Endothelial cell (in vitro differentiated cells): ENCODE measurements at places on chromosomes 1 and 21.

DNA sequence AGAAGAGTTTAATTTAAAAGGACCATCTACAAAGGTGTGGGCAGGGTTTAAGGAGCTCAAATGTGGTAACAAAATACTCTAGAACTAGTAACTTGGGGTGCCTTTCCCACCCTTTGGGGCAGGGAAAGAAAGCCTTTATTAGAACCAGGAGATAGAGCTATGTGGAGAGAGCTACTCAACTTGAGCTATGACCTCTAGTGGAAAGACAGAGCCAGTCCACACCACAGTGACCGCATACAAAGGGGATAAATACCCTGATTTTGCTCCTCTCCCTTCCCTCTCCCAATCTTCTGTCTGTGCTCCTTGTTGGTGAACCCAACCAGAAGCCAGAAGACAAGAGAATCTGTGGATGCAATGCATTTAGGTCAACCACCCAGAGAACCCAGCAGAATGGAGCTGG lies 54.4 kb upstream of the JAK1 start:
- no peak for DNase-seq

GRCh38 chr1:27395441-27396195 lies 3.2 kb downstream of the GPR3 start:
- DNase-seq: peak; percentile 81

- DNase-seq: no peak
Measured at GRCh38 chr1:64343105-64343822, 126.7 kb upstream of the CACHD1 start.

DNA sequence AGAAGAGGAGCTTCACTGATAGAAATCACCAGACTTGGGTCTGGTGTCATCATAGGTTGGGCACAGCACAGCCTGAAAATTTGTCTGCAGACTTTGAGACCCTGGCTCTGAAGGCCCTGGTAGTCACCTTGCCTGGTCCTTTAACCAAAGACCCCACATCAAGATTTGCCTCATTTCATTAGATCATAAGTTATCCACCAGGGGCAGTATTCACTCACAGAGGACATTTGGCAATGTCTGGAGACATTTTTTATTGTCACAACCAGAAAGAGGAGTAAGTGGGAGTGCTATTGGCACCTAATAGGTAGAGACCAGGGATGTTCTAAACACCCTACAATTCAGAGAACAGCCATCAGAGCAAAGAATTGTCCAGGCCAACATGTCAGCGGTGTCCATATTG lies 22.1 kb upstream of the PAX7 start:
- DNase-seq: no peak

DNA sequence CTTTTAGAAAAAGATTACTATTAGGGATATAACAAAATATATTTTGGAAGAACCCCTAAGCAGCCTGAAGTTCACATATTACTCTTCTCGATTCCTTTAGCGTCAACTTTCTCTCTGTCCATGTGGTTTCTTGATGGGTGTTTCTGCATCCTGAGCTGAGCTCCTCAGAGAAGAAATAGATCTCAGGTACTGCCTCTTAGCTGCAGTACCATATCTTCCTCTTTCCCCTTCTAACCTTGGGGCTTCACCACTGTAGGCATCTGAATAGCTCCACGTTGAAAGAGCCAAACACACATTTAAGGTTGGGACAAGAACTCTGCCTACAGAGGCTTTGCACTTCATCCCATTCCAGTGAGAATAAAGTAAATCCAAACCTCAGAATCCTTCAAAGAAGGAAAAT lies 59.2 kb downstream of the SAMSN1 start:
- no peak for DNase-seq

DNA sequence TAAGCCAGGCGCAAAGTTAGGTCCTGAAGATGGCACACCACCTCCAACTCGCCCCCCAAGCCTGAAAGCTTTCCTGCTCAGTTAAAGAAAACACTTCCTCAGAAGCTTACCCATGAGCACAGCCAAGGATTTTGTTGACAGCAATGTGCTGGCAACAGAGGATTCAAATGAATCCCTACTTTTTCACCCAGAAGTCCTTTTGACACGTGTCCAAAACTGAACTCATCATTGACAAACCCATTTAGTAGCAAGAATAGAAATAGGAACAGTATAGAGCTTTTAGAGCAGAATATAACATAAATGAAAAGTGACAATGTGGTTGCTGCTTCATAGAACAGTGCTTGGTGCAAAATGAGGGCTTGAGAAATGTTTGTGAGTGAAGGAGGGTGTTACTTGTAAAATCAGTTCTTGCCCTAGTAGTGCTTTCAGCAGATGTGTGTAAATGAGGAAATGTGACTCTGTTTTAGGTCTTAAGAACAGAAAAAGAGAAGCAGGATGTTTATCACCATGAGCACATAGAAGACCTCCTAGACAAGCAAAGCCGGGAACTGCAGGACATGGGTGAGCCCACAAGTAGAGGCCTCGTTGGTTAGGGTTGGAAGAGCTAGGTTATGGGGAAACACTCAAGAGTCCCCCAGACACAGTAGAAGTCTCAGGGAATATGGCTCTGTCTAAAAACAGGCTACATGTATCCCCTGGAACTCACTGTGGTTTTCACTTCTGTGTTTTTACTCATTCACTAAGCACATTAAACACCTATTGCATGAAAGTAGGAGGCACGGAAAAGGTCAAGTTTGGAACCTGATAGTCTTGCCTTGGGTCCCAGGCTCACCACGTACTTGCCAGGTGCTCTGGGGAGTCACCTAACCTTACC lies 48.6 kb upstream of the TMEM125 start:
- DNase-seq: no peak

- no peak for DNase-seq
Measured at GRCh38 chr21:37356706-37357105, 9.9 kb upstream of the DYRK1A start.

DNA sequence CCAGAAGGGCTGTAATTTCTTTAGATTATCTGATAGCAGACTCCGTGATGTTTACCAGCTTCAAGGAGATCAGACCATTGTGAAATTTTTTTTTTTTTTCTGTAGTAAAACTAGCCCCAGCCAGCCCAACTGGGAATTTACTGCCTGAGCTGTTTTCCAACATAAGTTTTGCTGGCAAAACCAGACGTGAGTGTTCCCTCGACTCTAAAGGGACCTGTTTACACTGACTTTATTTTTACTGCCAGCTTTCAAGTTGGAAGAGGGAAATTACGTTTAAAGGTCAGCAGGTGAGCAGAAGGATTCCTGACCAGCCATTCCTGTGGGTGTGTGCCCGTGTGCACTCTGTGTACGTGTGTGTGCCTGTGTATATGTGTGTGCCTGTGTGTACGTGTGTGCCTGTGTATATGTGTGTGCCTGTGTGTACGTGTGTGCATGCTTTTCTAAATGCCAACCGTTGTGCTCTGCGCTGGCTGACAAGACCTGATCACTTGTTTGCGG lies 374 bp downstream of the MAB21L3 start:
- DNase-seq: no peak

DNA sequence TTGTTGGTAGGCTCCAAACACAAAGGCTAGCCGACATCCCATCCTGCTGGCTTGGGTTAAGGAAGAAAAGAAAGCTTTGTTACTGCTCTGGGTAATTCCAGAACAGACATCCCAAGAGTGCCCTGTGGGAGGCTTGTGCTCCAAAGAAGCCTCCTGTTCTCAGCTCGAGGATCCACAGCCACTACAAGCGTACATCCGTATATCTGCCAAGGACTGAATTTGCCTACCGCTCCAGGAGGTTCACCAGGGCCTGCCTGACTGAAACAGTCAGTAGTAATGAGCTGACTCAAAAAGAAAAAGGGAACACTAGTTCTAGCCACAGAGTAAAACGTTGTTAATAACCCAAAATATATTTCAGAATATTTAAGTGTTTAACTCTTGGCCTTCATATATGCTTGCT lies 24.8 kb upstream of the MUTYH start:
- DNase-seq: no peak

DNA sequence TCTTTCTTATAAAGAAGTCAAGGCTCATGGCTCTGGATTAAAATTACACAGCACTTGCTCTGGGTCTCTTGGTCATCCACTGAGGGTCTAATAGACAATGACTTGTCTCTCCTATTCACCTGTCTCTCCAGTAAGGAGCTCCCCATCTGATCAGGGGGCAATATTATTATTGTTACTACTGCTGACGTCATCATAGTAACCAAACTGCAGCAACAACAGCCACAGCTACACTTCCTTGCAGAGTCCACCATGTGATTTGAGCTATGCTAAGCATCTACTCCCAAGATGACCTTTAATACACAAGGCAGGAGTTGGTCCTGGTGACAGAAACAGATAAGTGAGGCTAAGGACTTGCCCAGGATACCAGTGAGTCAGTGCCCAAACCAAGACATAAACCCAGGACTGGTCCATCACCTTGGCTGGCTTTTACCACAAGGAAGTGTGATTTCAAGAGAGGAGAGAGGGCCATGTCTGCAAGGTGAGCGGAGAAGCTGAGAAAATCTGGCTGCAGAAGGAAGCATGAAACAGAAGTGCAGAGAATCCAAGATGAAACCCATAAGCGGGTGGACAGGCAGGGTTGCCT lies 602.5 kb downstream of the PTPRU start:
- no peak for DNase-seq

GRCh38 chr1:231964961-231965360 lies 338.4 kb downstream of the DISC1 start:
- DNase-seq: no peak

DNA sequence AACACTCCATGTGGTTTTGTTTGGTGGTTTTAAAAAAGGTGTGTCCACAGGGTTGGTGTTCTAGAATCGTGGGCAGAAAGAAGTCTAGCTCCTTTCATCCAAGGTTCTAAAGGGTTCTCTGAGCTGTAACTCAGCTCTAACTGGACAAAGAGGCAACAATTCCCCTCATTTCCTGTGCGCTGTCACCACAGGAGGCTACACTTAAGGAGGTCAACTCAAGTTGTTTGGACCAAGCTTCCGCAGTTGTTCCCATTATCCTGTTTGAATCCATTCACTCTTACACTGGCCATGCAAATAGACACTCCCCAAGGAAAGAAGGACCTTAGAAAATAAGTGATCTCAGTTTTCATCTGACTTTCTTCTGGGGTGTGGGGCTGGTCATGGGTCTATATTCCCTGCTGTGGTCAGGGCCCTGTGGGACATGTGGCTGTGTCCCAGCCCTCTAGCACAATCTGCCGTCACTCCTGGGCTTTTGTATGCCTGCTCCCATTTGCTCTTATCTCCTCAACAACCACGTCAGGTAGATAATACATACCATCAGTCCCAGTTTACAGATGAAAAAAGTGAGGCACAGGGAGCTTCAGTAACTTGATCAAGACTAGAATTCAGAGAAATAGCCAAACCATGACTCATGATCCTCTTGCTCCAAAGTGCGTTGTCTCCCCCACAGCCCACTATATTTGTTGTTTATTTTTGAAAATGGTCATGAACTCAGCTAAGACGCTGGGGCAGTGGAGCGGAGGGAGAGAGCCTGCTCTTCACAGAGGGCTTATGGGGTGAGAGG lies 103.6 kb downstream of the RHOU start:
- no peak for DNase-seq

GRCh38 chr21:19420565-19420964 lies 1017.0 kb upstream of the TMPRSS15 start:
- no peak for DNase-seq
